ENCODE measurements at places on chromosomes 2 and 18. TPM values are rescaled to one million over a fixed set of nuclear protein-coding genes. Genes with fewer than 3 reads are reported as not detected.

- no peak for DNase-seq
Observed at GRCh38 chr2:143499061-143499460, 369.8 kb downstream of the ARHGAP15 start.

SPDYA gene
- 0.42 TPM for total RNA-seq

DNA sequence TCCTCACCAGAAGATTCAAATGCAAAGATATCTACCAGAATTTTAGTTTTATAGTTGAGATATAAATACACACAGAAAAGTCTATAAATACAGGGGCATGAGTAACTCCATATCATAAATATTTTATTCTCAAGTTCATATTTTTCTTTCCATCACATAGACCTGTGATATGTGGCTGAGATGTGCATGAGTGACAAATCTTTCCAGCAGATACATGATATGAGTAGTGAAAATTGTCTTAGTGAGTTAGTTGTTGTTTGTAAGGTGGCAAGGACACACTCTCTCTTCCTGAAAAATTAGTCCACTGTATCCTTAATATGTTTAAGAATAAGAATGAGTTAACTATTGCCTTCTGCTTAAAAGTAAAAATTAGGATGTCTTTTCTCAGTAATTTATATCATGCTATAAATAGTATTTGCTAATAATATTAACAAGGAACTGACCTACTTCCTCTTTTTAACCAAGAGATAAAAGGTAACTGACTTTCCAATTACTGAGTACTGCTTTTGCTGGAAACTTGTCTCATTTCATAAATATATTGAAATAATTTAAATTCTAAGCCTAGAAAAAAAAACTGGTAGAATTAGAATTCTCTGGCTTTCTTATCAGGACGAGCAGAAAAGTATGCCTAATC is 85.2 kb upstream of the SESTD1 start:
- no peak for DNase-seq

GRCh38 chr2:20429528-20429927 is 17.3 kb upstream of the RHOB start:
- no peak for DNase-seq

Measured in colonic mucosa (tissue), 4 donors.